Putamen (tissue), 1 donor: ENCODE measurements at places on chromosomes 11 and 22.
A peak's percentile ranks its signal among the peaks of the same experiment; 100 is the strongest.

- no peak for DNase-seq
Measured at GRCh38 chr11:118804094-118804493, 13.1 kb upstream of the DDX6 start.

- no peak for DNase-seq
Measured at GRCh38 chr11:123093739-123094138, 31.8 kb upstream of the HSPA8 start.

DNA sequence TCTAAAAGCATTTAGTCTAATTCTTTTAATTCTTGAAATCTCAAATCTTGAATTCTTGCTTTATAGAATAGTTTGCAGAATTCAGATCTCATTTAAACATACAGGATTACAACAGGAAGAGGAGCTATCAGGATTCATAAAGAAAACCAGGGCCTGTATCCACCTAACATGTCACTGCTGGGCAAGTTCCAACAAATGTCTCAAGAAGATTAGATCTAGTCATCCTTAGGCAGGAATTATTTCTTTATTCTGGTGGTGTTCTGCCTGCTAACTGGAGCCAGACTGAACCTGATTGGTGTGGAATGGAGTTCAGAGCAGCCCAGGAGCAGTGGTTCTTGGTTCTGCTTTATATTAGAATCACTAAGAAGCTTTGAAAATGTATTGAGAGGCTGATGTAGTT is 500.7 kb downstream of the LRRC4C start:
- no peak for DNase-seq

GRCh38 chr11:63767565-63768236 is 874 bp downstream of the ZFTA start:
- peak; percentile 65 for DNase-seq

- DNase-seq, result no peak
Measured at GRCh38 chr11:119691701-119692539, 37.1 kb downstream of the NECTIN1 start.

- DNase-seq, result no peak
Measured at GRCh38 chr11:124812876-124813275, 12.7 kb upstream of the MSANTD2 start.

GRCh38 chr11:36156161-36156816 is 132.9 kb downstream of the COMMD9 start:
- DNase-seq, result peak; percentile 64

DNA sequence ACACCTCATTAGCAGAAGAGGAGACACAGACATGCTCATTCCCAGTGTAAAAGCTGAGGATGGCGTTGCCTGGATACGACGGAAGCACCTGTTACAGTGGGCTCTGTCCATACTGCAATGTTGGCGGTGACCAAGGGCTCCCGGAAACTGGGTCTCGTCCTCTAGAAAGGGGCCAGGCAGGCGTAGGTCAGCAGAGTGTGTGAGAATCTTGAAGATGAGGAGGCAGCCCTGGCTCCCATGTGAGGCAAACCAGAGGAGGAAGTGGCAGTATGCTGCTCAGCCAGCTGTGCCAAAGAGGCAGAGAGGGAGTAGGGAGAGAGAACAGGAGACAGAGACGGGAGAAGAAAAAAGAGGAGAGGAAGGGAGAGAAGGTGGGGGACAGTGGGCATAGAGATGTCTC is 10.3 kb downstream of the LTO1 start:
- no peak for DNase-seq

DNA sequence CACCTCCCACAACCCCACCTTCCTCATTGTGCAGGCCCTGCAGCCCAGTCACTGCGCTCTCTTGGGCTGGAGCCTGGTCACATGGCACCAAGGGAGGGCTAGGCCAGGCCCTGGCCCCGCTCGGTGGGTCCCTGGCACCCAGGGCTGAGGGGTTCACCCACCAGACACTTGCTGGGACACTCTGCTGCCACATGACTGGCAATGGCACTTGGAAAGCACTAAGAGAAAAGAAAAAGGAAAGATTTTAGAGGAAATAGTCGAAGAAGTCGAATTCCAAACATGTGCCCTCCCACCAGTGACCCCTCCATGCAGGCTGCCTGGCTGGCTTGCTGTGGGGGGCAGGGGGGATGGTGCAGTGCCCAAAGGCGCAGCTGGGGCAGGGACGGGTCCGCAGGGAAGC is 12.3 kb upstream of the TTLL8 start:
- DNase-seq, result no peak

GRCh38 chr11:120715239-120715638 is 203.7 kb downstream of the GRIK4 start:
- DNase-seq, result no peak

GRCh38 chr11:8962841-8963240 is 1.4 kb downstream of the TMEM9B start:
- DNase-seq, result no peak

DNA sequence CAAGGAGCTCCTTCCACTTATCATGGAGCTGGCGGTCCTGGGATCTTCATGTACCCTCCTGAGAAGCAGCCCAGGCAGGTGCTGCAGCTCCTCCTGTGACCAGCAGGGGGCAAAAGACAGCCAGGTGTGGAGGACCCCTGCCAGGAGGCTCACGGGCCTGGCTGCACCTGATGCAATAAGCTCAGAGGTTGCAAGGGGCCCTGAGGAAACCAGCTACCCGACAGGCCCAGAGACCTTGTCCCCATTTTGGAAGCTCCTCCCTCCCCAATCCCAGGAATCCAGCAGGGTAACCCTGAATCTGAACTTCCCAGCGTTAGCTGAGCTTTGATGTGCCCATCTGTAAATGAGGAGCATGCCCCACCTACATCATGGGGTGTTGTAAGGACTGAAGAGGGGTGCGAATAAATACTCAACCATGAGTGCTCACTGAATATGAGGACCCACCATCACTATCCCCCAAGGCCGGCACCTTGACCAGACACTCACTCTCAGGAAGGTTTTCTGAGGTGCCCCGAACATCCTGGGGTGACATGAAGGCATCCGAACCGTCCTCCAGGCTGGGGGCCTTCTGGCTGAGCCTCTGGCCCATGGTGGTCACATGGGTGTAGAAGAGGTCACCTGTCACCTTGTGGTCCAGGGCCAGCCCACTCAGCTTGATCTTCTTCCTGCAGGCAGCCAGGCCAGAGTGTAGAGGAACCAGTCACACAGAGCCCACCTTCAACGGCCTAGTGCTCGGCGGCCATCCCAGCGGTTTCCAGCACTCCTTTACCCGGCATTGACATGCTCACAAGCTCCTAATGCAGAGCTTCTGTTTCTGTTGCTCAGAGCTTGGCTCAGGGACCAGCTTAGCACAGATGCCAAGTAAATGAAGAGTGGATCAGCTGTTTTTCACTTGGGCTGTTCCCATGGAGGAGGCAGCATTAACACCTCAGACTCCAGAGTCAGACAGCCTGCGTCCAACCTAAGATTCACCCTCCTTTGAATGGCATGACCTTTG is 21.7 kb downstream of the SLC43A1 start:
- DNase-seq, result no peak

- no peak for DNase-seq
Measured at GRCh38 chr22:39528080-39528661, 4.4 kb downstream of the RPS19BP1 start.

DNA sequence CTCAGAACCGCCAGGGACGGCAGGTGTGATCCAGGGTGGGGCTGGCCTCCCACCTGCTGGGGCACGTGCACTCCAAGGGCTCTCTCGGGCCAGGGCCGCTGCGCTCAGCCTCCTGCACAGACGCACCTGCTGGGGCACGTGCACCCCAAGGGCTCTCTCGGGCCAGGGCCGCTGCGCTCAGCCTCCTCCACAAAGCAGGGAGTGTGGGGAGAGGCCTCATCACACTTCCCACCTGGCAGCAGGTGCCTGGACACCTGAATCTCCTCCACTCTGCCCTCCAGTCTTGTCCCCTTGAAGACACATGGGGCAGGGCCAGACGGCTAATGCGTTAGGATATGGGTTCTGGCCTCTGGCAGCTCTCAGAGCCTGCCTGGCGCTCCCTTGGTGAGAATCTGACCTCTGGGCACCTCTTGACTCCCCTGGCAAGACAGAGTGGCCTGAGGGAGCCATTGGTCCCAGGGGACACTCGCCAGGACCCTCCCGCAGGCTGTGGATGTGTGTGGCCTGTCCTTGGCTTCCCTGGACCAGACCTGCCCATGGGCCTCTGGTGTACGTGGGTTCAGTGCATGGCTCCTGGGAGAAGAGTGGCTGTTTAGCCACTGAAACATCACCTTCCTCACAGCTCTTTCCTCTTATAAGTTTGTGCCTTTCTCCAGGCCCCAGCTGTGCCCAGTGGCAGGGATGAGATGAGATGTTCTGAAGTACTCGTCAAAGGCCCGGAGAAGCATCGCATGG is 73.5 kb downstream of the BRD1 start:
- DNase-seq, result no peak

- no peak for DNase-seq
Measured at GRCh38 chr22:37358386-37358785, 68.9 kb downstream of the ELFN2 start.

GRCh38 chr11:86900162-86900561 is 55.0 kb downstream of the FZD4 start:
- no peak for DNase-seq

DNA sequence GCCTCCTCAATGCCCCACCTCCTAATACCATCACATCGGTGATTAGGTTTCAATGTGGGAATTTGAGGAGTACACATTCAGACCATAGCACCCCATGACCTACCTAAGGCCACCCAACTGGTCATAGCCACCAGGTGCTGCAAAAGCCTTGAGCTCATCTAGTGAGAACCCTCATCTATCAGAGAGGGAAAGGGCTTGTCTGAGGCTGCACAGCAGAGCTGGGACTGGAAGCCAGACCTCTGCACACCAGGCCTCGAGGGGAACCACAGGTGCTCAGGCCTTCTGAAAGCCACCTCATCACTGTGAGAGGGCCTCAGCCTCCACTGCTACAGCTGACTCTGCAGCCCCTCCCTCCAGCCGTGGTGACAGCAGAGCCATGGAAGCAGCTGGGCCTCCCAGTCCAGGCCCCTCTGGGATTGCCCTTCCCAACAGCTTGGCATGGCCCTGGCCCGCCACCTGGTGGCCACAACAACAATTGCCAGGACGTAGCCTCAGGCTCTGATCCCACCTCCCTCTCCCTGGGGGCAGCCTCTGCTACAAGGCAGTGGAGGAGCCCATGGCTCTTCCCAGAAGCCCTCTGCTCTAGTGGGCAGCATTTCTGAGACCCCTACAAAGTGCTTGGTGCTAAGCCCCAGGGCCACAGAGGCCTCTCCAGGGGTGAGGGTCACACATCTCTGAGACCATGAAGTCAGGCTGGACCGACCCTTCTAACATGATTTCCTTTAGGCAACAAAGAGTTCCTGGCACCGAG is 41.0 kb upstream of the PRDM11 start:
- peak; percentile 61 for DNase-seq

DNA sequence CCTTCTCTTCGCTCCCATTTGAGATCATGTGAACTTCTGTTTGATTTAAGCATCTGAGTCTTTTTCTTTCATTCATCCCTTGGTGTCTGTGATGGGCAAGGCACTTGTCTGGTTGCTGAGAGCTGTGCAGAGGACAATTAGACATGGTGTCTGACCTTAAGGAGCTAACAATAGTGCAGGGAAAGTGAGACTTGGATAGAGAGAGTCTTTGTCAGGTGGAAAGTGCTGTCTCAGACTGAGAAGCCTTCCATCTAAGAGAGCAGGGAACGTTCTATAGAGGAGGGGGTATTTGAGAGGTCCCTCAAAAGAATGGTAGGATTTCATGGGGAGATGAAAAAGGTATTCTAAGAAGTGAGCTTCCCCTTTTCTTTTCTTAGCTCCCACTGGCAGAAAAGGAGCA is 14.1 kb downstream of the MICAL3 start:
- no peak for DNase-seq

GRCh38 chr11:120883404-120884080 is 140.4 kb upstream of the TBCEL start:
- DNase-seq, result peak; percentile 33

GRCh38 chr11:128803449-128804245 is 63.4 kb downstream of the KCNJ1 start:
- DNase-seq, result no peak

GRCh38 chr22:36823186-36823839 is 6.5 kb upstream of the PVALB start:
- no peak for DNase-seq

DNA sequence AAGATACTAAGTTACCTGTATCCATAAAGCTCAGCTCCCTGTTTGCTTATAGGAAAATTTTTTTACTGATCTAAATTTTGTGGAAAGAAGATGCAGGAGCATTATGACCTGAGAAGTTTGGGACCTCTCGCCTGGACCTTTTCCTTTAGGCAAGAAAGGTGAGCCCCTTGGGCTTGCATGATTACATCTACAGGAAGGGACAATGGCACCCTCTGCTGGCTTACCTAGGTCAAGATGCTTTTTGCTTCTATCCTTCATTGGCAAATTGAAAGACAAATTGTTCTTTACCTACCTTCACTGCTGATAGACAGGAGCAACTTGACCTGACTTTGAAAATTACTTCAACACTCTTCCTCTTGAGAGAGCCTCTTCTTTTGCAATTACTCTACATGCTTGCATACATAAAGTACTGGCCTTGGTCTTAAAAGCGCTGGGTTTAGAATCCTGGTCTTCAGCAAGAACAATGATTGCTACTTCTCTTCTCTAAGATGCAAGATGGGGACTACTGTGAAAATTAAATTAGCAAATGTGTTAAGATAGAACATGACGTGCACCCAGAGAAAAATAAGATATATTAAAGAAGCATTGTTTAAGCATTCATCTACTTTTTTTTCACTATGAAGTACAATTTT is 147.2 kb downstream of the TRPC6 start:
- no peak for DNase-seq

- no peak for DNase-seq
Measured at GRCh38 chr11:78467931-78468330, 50.3 kb upstream of the GAB2 start.

GRCh38 chr11:122162095-122162494 is 46.1 kb upstream of the BLID start:
- no peak for DNase-seq

DNA sequence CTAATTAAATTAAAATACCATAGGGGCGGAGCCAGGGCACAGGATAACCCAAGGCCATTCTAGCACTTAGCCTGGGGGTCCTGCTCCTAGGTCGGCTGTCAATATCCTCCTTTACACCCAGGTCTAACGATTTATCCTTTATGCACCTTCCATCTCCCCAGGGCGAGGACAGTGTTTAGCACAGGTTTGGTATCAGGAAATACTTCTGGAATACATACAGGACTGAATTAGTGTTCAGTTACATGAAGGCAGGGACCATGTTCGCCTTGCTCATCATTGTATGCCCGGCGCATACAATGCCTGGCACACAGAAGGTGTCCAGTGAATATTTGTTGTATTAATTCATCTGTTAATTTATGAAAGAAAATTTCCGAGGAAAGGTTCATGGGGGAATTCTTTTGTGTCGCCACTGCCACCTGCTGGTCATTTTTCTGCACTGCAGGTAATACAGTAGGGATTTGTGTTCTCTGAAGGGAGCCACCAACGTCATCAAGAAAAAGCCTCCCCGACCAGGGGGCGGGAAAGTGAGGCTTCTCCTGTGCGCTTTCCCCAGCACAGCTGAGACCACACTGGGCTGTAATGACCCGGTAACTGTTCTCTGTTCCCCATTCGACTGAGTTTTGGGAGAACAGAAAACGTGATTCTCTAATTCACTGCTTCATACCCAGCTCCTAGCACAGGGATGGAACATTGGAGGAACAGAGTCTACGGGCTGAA is 68.7 kb upstream of the ASPHD2 start:
- peak; percentile 51 for DNase-seq

GRCh38 chr22:23099531-23099804 is 29.1 kb downstream of the GNAZ start:
- DNase-seq, result no peak
